ENCODE measurements at places on chromosomes 12 and 14. TPM values are rescaled to one million over a fixed set of nuclear protein-coding genes. Genes with fewer than 3 reads are reported as not detected.

- DNase-seq: peak; percentile 58
These were observed 1.1 kb upstream of the YY1 start for GRCh38 chr14:100237735-100238418.

DNA sequence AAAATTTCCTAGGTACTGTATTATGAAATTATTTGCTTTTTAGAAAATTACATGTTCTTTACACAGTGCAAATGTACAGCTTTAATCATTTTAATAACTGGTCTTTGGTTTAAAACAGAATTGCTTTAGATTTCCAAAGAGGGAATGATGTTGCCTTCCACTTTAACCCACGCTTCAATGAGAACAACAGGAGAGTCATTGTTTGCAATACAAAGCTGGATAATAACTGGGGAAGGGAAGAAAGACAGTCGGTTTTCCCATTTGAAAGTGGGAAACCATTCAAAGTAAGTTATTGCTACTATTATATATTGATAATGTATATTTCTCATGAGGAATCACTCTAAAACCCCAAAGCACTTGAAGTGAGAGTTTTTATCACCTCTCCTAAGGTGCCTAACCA is 13.4 kb downstream of the LGALS3 start:
- no peak for DNase-seq

- DNase-seq: no peak
These were observed 253.1 kb downstream of the CCDC91 start for GRCh38 chr12:28443337-28443736.

DNA sequence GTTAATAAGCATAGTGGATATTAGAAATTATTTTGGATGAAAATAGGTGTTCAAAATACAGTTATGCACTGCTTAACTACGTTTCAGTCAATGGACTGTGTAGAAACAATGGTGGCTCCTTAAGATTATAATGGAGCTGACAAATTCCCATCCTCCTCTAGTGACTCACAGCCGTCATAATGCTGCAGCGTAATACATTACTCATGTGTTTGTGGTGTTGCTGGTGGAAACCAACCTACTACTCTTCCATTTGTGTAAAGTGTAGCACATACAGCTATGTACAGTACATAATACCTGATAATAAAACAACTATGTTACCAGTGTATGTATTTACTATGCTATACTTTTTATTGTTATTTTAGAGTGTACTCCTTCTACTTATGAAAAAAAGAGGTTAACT is 111.2 kb upstream of the TMCC3 start:
- no peak for DNase-seq

DNA sequence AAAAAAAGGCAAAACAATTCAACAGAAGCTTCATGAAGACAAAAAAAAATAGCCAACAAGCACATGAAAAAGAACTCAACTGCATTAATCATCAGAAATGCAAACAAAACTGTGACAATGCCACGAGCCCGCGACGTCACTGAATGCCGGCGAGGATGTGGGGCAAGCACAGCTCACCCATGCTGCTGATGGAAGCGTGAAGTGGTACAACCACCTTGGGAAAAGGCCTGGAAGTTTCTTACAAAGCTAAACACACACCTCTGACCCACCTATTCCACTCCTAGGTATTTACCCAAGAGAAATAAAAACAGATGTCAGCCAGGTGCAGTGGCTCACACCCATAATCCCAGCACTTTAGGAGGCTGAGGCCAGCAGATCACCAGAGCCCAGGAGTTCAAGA is 10.5 kb downstream of the BTBD6 start:
- DNase-seq: no peak

DNA sequence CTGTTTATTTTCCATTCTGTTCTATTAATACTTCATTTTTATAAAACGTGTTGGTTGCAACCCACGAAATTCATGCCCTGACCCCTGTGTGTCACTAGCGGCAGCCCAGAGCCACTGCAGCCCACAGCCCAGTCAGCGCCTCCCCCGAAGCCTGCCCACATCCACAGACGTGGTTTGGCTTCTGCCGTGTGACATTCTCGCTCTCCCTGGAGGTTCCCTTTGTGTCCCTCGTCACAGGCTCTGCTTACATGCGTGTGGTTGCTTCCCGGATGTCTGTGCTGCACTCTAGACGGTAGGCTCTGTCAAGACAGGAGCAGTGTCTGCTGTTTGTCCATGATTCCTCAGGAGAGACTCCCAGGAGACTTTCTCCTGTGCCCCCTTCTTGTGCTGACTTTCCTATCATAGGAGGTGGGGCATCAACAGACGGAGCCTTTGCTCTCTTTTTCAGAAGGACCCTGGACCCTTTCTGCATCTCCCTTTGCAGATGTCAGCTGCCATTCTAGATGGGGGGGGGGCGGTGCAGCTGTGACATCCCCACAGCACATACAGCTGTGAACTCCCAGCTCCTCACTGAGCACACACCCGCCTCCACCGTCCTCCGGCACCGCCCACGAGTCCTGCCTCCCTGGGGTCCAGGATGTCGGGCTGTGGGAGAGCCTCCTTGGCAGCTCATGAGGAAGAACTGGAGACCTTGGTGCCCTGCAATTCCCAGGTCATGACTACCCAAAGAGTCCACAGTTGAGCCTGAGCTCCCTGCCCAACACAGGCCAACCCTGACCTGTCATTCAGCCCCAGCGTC is 36.8 kb upstream of the PIWIL1 start:
- no peak for DNase-seq

DNA sequence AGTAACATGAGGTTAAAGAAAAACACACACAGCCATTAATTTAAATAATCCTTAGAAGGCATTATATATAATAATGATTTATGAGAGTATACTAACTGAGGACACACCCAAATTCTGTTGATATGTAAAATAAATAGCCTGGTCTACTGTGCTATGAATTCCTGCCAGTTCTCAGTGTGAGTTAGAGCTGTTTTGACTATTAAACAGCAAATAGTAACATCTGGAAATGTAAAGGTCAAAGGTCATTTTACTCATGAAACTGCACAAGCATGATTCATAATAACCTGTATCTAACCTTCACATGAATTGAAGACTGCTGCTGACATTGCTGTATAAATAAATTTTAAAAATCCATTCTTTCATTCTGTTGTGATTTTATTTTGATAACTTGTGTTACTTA is 966.7 kb downstream of the SLC6A15 start:
- DNase-seq: no peak

DNA sequence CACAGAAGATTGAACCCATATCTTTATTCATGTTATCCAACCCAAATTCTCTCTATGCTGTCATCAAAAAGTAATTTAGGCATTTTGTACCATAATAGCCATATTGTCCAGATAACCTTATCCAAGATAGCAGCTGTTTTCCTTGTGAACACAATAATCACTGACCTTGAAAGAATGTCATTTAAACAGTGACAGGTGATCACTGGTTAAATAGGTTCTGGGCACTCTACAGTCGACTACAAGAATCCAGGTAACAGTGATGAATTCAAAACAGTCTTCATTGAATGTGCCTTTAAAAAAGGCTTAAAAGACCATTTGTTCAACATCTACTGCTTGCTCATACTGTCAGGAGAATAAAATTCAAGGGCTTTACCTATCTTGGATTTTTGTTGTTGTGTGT is 4.6 kb upstream of the SPX start:
- no peak for DNase-seq

- peak; percentile 79 for DNase-seq
These were observed 19.0 kb upstream of the RNASE12 start for GRCh38 chr14:20610002-20610765.

- no peak for DNase-seq
These were observed 536 bp downstream of the VPS29 start for GRCh38 chr12:110501399-110501751.

DNA sequence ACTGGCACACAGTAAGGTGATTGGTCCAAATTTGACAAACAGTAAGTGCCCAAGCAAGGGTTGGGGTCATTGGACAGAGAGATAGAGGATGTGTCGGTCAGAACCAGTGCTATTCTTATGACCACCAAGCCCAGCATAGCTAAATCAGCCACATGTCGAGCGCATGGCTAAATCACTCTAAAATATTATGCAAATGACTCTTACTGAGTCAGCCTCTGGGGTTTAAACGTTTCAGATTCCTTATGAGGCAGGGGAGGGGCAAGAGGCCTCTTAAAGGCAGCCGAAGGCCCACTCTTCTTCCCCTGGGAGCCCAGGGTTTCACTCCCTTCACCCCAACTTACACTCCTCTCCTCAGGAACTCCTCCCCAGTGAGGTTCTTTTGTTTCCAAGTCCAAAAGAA is 603 bp upstream of the ENDOU start:
- DNase-seq: no peak

DNA sequence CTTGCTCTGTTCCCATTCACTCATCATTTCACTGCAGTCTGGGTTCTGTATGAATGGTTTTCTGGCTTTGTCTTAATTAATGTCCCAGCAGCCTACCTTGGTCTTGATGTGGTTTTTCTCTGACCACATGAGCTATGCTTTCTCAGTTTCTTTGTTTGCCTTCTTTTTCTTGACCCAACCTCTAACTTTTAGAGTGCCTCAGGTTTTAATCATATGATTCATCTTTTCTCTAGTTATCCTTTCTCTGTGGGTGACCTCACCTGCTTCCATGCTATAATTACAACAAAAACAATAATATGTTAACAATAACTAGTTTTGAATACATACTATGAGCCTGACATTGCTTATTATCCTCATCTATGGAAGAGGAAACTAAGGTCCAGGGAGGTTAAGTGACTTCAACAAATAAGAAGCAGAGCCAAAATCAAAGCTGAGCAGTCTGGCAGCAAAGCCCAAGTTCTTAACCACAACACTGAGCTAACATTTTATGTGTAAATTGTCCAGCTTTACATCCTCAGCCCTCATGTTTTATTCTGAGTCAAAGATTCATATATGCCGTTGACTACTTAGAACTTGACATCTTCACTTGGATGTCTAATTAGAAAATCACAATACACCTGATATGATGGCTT is 4.7 kb upstream of the EPYC start:
- no peak for DNase-seq

GRCh38 chr12:14190694-14191093 is 174.8 kb upstream of the ATF7IP start:
- no peak for DNase-seq

- DNase-seq: no peak
These were observed 20.1 kb upstream of the PLEKHG3 start for GRCh38 chr14:64684091-64684490.

DNA sequence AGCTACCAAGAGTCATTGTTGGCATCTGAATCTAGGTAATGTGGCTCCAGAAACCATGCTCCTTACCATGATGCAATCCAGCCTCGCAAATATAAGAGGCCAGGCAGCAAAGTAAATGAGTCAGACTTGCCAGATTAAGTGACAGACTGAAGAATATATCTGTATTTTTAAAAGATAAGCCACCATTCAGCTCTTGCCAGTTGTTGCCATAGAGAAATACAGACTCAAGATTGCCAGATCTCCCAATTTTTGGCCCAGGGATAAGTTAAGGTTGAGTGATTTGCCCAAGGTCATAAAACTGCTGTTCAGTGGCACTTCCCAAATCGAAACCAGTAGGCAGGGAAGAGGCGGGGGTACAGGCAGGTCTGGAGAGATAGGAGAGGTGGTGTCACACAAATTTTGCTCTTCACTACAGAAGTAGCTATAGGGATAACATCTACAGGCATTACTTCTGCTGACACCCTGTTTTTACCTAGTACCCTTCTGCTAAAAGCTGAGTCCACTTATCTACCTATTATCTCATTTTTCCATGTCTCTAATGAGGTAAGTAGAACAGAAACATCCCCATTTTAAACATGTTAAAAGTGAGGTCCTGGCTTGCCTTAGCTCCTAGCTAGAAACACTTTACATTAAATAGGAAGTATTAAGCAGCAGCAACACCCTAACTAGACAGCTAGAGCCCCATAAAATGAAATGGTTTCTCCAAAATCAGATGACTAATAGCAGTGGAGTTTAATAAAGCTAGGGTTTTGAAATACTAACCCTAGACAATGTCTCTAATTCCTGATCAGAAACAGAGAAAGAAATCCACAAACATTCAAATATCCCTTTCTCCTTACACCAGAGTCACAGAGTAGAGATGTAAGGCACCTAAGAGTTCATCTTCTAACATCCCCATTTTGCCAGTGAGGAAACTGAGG is 19.5 kb downstream of the DCAF5 start:
- DNase-seq: no peak

GRCh38 chr14:54335569-54336155 is 61.1 kb upstream of the CDKN3 start:
- DNase-seq: no peak

DNA sequence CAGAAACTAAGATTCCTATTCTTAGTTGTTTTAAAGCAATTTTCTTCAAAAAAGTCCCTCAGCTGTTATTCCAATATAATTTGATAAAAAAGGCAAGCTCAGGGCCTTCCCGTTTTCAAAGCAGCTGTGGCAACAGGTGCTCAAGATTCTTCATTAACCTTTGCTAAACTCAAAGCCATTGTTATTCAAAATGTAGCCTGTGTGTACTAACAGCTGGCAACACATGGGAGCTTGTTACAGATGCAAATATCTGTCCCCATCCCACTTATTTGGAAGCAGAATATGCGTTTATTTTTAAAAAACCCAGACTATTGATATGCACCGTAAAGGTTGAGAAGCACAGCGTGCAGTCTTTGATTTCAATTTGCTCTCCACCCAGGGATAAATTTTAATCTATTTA is 210.4 kb upstream of the SYT10 start:
- no peak for DNase-seq

DNA sequence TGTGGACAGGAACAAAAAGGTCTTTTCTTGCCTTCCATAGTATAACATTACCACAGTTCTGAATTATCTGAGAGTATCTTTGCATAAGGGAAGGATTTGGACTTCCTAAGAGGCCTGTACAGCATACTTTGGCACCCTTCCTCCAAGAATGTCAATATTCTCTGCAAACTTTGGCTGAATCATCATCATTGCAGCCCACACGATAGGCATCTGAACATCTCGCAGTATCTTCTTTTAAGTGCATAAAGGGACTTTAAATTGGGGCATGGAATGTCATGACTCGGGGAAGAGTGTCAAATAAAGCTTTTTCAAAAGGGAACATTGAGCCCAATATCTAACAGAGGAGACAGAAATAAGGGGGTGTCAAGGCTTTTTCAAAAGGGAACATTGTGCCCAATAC is 646.2 kb upstream of the STXBP6 start:
- DNase-seq: no peak

DNA sequence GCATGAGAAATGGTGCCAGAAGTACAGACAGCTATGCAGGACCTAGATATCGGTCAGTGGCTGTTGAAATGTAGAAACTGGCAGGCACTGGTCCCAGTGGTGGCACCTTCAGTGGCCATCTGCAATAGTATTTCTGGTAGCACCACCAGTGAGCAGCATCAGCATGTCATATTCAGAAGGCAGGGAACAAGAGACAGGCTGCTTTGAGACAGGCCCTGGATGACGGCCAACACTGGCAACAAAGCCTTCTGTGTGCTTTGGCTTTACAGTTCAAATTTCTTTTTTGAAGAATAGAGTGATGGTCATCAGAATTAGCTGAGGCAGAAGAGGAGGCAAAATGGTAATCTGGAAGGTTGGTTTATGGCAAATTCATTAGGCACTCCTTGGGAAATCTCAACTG is 273.4 kb upstream of the SLC16A7 start:
- no peak for DNase-seq

The NEUROD4 gene
- not detected for polyA plus RNA-seq

The CACNA1C gene
- 0.36 TPM for polyA plus RNA-seq

The AKT1 gene
- 14.8 TPM for polyA plus RNA-seq

The LMO3 gene
- not detected for polyA plus RNA-seq

The A2ML1 gene
- polyA plus RNA-seq: not detected

The MUCL1 gene
- polyA plus RNA-seq: not detected

The SEC23A gene
- polyA plus RNA-seq: 35.1 TPM

The OAS2 gene
- 64.5 TPM for polyA plus RNA-seq

The TIMELESS gene
- polyA plus RNA-seq: 3.5 TPM

The KRT80 gene
- polyA plus RNA-seq: not detected

The YEATS4 gene
- polyA plus RNA-seq: 41.8 TPM

The IFNG-AS1 gene
- 5.8 TPM for polyA plus RNA-seq

The GNG2 gene
- polyA plus RNA-seq: 462 TPM
